Fibroblast of skin of back (primary cell): ENCODE measurements at places on chromosomes 3 and 15.

DNA sequence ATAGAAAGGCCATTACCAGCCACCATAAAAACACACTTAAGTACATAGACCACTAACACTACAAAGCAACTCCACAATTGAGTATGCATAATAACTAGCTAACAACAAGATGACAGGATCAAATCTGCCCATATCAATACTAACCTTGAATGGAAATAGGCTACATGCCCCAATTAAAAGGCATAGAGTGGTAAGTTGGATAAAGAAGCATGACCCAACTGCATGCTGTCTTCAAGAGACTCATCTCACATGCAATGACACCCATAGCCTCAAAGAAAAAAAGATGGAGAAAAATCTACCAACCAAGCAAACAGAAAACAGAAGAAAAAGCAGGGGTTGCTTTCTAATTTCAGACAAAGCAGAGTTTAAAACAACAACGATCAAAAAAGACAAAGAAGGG is 218.7 kb downstream of the ISL2 start:
- DNase-seq, result no peak

- peak; percentile 18 for DNase-seq
These were observed 178.7 kb downstream of the THRB start for GRCh38 chr3:24315971-24316370.

DNA sequence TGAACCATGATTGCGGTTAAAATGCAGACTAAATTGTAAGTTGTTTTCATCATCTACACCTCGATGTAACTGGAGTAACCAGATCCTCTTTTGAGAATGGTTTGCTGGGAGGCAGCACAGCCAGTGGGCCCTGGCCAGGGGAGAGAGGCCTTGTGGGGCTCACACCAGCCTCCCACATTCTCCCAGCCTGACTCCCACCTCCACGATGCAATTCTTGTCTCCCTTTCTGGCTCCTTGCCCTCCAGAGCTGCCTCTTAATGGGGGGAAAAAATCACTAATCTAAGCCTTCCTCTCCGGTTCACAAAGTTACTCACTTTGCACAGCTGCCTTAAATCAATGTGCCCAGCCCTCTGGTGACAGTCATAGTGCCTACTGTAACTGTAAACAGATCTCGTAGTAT is 17.9 kb upstream of the PAQR5 start:
- DNase-seq, result no peak

- DNase-seq, result no peak
These were observed 17.6 kb downstream of the CCR5AS start for GRCh38 chr3:46389306-46389705.

GRCh38 chr3:185807445-185808068 is 17.3 kb downstream of the IGF2BP2 start:
- peak; percentile 97 for DNase-seq

GRCh38 chr15:67146875-67147381 is 81.5 kb downstream of the SMAD3 start:
- peak; percentile 91 for DNase-seq

- no peak for DNase-seq
These were observed 20.6 kb downstream of the CD80 start for GRCh38 chr3:119538772-119539171.

GRCh38 chr3:19688767-19689166 is 245.2 kb downstream of the EFHB start:
- no peak for DNase-seq

GRCh38 chr3:114214542-114215341 is 22.6 kb downstream of the ZNF80 start:
- DNase-seq, result no peak

GRCh38 chr3:181782306-181782954 is 70.7 kb downstream of the SOX2 start:
- peak; percentile 69 for DNase-seq

DNA sequence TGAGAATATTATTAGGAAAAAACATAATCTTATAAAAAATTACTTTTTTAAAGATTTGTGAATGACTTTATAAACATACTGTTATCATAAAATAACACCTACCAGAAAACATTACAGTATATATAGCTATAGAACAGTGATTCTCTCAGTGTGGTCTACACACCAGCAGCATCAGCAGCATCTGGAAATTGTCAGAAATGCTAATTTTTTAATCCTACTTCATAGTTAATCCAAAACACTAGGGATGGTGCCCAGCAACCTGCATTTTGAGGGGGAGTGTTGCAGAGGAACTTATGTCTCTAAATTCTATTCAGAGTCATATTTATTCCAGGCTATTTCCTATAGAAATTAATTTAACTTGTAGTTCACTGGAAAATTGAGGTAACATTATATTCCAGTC is 1107.8 kb downstream of the IGSF11 start:
- no peak for DNase-seq

DNA sequence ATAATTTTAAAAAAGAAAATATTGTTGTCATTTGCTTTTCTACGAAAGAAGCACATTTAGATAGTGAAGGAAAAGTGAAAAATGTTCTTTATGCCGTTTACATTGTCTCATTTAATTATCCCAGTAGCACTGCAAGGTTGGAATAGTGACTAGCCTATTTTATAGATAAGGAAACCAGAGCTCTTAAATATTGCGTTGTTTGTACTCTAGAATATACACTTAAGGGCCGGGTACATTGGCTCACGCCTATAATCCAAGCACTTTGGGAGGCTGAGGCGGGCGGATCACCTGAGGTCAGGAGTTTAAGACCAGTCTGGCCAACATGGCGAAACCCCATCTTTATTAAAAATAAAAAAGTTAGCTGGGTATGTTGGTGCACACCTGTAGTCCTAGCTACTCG is 127.5 kb downstream of the FNDC3B start:
- no peak for DNase-seq

GRCh38 chr3:8882642-8883041 is 80.6 kb downstream of the RAD18 start:
- no peak for DNase-seq

DNA sequence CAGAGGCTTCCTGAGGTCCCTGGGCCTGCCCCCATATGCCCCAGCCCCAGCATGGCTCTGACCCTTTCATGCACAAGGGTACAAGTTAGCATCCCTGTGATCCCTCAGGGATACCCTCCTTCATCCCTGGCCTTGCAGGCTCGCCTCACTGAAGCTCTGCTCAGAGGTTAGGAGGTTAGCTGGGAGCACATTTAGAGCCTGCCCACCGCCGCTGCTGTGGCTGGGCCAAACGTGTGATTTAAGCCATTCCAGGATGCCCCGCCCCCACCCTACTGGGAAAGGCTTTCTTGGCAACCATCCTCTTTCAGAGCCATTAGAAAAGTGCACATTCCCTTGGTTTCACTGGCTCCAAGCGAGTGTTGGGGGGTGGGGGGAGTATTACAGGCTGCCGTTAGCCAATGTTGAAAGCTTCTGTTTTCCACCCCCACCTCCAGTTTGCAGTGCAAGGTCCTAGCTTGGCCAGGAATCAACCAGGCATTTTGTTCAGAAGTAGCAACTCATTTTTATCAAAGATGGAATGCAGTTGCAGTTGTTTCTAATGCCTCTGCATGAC is 6.3 kb upstream of the HES1 start:
- peak; percentile 20 for DNase-seq

DNA sequence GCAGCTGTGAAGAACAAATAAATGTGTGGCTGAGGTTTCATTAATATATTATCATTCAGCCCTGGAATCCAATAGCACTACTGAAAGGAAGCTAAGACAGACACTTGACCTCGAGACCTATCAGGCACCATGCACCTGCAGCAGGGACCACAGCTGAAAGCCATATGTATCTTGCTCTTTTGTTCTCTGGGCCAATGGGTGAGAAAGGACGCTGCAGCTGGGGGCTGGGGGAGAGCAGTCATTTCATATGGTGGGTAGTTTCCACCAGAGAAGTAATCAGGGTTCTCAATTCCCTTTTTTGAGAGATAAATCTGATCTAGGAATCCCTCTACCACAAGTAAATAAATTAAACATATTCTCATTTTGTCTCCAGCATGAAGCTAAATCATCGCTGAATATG is 225.6 kb upstream of the STRIT1 start:
- DNase-seq, result no peak

GRCh38 chr3:37016903-37017302 is 23.6 kb downstream of the MLH1 start:
- no peak for DNase-seq

- no peak for DNase-seq
These were observed 51.9 kb downstream of the NKIRAS1 start for GRCh38 chr3:23864931-23865330.

- DNase-seq, result no peak
These were observed 52.1 kb upstream of the WDR72 start for GRCh38 chr15:53811530-53811929.

- no peak for DNase-seq
These were observed 18.2 kb downstream of the HRG start for GRCh38 chr3:186683979-186684378.

- peak; percentile 9 for DNase-seq
These were observed 126.4 kb downstream of the RPLP1 start for GRCh38 chr15:69578787-69579583.

- DNase-seq, result peak; percentile 44
These were observed 115.9 kb upstream of the ST8SIA2 start for GRCh38 chr15:92277776-92278175.

- DNase-seq, result no peak
These were observed 17.8 kb downstream of the DIPK2A start for GRCh38 chr3:143989461-143989860.
